Smooth muscle cell of the brain vasculature (primary cell): ENCODE measurements at places on chromosomes 7 and 10.
A peak's percentile ranks its signal among the peaks of the same experiment; 100 is the strongest.

DNA sequence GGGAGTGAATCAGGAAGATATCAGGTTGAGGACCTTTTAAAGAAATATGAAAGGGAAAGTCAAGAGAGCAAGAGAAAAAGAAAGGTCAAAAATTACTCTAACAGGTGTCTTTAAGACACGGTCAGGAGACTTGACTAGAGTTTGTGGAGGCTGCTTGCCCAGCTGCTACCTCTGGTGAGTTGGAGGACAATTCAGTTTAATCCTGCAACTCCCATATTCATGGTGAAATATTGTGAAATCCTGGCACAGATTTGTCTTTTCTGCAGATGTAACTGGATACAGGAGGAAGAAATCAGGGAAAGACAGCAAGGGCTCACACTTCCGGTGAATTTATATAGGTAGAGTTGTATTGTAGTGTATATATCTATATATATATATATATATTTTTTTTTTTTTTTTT, 93.5 kb downstream of the AKAP9 start:
- no peak for DNase-seq

GRCh38 chr10:86871563-86872183, 85.7 kb downstream of the MMRN2 start:
- DNase-seq = no peak

DNA sequence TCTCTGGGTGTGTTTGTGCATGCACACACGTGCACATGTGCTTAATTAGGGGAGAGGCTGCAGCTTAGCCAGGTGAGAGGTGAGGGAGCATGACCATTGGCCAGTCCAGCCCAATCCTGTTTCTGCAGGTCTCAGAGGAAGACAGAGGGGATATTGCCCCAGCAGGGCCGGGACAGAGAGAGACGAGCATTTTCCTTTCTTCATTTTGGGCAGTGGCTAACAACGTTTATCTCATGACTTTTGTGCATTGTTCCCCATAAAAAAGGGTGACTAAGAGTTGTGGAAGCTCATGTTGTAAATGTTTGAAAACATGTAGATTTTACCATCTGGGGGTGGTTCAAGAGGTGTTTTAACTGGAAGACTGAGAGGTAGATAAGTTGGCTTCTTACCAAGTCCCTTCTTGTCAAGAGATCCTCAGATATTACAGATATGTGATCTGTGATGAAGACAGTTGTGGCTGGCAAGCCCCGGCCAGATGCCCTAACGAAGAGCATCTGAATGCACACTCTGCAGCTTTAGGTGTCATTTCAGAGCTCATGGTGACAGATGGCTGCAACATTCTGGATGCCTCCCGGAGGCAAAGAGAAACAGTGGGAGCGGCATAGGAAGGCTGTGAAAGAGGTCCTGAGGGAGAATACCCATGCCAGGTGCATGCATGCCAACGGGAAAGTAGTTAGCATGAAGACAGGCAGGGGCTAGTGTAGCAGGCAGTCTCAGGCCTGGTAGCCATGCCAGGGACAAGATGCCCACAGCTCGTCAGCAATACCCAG, 16.7 kb upstream of the DMBT1 start:
- DNase-seq = no peak

- DNase-seq = peak; percentile 26
Measured at GRCh38 chr7:2309889-2310331, 4.3 kb downstream of the SNX8 start.

GRCh38 chr10:28743576-28743975, 66.3 kb downstream of the BAMBI start:
- DNase-seq = no peak

DNA sequence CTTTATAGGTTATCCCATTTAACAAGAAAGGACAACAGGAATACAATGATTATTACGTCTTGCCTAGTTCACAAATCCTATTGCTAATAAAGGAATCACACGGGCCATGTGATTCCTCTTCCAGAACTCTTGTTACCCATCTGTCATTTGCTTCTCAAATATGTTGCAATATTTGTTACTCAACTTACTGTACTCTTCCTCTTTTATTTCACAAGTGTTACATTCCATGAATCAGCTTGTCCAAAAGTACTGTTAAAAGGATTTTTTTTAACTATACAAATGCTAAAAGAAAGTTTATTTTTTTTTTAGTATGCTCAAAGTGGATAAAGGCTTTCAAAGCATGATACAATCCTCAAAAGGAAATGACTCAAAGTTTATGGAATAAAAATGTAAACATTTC, 3.9 kb upstream of the CD36 start:
- no peak for DNase-seq
